Motor neuron (in vitro differentiated cells): ENCODE measurements at places on chromosomes 1 and 21.

- ATAC-seq: no peak
Observed at GRCh38 chr1:186456729-186457255, 4.1 kb downstream of the PDC start.

GRCh38 chr1:225977937-225978748, 21.0 kb downstream of the SDE2 start:
- ATAC-seq: no peak

DNA sequence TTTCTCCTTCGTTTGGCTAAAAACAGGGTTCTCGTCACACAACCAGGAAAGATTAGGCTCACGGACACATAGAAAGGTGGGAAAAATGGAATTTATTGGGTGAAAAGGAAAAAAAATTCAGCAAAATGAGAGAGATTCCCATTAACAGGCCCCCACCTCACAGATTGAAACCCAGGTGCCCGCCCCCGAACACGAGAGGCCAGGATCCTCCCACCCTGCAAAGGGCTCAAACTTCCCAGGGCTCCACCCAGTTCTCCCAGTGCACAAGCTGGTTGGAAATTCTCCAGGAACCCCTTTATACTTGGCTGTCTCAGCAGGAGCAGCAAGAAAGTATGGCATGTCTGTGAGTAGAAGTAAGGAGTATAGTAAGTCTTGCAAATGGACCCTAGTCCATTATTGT, 499.7 kb downstream of the RWDD3 start:
- no peak for ATAC-seq

DNA sequence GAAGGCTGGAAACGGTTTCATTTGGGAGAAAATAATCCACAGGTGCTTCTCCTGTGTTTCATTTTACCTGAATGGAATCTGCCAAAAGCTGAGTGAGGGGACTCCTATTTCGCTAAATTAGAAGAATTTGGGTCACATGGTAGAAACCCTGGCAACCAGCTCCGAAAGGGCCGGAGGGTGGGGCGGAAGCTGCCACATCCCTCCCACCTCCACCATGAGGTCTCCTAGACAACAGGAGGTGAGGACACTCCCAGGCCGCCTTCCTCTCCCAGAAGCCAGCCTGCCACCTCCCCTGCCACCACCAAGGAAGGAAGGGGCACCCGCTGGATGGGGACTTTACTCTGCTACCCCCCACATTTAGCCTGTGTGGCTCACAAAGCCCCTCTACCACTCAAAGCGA, 199.9 kb upstream of the ZC3H12A start:
- peak; percentile 47 for ATAC-seq

GRCh38 chr1:239422818-239423217, 36.5 kb downstream of the CHRM3 start:
- no peak for ATAC-seq

DNA sequence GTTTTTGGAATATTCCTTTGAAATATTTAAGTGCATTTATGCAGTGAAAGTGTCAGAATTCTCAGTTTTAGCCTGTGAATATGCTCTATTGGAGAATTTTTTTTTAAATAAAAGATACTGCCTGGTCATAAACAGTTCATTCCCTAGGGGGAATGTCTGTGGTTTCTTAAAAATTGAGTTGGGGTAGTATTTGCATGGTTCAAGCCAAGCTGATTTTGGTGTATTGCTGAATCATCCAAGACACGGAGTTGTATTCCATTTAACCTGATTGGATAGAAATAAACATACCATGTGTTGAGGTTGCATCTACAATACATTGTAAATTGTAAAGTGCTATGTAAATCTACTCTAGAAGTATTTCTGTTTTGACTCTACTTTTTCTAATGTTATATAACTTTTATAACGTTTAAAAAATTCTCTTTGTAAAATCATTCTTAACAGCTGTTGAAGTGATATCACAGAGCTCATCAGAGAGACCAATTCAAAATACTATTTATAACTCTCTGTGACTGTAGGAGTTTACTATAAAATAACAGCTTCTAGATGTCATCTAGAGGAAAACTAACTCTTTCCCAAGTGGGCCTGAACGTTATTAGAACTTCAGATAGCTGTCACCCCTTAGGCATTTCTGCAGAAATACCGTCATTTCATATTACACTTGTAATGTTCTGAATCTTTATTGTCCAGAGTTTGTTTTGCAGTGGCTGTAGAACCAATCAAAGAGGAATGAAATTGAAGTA, 199.1 kb downstream of the USP25 start:
- ATAC-seq: no peak

DNA sequence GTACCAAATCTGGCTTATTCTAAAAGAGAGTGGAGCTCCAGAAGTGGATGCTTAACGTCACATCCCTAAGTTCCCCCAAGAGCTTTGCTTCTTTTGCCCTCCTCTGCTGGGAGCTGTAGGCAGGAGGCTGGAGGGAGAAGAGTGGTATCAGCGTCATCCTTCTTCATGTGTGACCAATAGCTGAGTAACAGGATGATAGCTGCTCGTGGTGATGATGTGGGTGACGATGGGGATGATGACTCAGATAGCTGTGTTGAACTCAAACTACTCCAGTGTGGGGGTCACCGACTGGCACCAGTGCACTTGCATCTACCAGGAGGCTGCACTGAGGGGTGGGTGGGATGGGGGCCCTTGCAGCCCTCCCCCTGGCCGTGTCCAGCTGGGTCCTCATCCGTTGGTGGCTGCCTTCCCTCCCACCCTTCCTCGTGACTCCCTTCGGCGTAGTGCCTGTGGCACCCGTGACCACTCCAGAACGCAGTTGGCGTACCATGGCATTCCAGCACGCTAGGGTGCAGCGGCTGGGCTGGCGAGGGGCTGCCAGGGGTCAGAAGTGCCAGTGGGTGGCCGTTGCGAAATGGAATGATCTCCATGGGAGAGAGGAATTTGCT, 1.1 kb downstream of the IGFN1 start:
- no peak for ATAC-seq

DNA sequence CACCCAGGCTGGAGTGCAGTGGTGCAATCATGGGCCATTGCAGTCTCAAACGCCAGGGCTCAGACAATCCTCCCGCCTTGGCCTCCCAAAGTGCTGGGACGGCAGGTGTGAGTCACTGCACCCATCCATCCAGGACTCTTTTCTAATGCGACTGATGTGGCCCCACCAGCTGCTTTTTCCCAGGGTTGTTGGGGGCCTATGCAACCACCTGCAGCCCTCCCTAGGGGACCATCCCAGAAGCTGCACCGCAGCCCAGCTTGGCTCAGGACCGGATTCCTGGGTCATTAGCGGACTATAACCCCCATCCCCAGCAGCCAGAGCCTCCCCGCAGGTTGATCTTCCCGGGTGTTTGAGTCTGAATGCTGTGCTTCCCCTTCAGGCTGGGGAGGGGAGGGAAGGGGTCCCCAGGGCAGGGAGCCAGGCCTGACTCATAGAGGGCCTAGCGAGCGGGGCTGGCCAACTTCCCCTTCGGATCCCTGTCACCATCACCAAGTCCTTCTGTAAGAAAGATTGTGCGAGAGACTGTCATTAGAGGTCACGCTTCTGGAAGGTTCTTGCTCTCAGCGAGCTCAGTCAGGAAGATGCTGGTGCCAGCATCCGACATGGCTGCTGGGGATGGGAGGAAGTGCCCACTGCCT, 108.7 kb upstream of the ACTRT2 start:
- ATAC-seq: no peak

- ATAC-seq: no peak
Observed at GRCh38 chr1:168821434-168821833, 92.4 kb upstream of the DPT start.

DNA sequence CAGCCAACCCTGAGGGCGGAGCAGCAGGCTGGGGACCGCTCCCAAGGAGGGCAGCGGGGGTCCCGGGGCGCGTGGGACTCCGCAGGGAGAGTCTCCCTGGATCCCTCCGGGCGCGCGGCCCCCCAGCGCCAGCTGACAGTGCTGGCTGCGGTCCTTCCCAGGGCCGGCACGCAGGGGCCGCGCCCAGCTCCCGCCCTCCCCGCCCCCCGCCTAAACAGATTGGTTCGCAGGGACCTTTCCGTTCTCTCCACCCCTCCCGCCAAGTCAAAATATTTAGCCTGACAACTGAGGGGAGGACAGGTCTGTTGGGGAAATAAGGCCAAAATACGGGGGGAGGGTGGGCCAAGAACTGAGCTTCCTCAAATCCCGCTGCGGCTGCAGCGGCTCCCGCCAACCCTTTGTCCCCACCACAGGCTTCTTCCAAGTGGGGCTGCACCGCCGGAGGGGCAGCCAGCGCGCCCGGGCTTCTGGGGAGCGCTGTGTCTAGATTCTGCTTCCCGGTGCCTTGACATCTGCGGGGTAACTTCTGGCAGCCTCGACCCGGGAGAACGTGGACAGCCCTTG, at the start of gene INSRR:
INSRR (minus strand) TSS at position 159 of the 564 bp plus-strand sequence. CDS start 496 bp downstream, outside the sequence.
- ATAC-seq: peak; percentile 14

GRCh38 chr1:237235091-237235490, 193.1 kb downstream of the RYR2 start:
- no peak for ATAC-seq

GRCh38 chr1:235468004-235468403, 36.2 kb downstream of the B3GALNT2 start:
- ATAC-seq: no peak

DNA sequence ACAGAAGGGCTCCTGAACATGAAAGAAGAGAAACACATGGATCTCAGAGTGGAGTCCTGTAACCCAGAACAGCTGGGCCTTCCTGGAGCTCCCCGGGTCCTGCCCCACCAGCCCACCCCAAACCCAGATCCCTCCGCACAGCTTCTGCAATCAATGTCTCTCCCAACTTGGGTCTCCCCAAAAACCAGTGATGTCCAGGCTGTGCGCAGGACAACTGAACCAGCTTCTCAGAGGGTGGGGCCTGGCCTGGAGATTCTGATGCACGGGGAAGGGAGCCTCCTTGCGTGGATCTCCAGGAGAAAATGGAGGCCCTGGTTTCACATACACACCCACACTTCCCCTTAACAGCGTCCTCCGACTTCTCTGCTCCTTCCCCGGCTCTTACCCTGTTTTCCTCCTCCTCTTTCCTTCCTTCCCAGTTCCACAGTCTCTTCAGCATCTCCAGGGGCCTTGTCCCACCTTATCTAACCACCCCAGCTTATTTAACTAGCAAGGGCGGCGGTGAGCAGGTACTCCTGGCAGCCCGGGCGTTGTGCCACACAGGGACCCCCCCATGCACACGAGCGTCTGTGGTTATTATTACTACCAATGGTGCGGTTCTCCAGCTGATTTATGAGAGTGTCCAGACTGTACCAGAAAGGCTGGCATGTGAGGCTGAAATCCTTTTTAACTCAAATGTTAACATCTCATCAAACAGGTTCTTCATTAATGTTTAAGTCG, 11.2 kb upstream of the MX2 start:
- ATAC-seq: no peak

GRCh38 chr1:62131093-62131725, 63.4 kb upstream of the L1TD1 start:
- peak; percentile 88 for ATAC-seq

DNA sequence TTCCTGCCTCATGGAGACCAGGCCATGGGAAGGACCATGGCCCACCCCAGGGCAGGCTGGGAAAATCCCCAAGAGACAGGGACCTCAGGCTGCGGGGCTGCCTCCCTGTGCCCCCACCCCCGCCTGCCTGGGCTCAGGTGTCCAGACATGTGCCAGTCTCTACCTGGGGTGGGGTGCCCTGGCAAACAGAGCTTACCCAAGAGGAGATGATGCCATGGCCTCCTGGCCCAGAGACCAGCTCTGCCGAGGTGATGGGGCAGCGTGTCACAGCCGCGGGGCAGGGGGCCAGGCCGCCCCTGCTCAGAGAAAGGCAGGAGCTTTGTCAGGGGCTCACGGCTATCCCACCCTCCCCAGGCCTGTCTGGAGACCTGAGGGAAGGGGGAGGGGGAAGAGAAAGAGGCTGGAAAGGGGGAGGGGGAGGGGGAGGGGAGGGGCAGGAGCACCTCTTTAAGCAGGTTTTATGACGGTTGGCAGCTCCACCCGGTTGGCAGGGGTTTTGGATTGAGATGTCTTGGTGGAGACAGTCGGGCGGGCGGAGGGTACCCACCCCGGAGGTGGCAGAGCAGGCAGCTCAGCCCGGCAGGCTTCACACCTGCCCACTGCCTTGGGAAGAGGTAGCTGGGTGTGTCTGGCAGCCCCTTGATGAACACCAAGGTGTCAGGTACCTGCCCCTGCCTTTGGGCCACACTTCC, 101.5 kb upstream of the IFFO2 start:
- no peak for ATAC-seq

- ATAC-seq: peak; percentile 31
Observed at GRCh38 chr21:44547656-44548331, 3.5 kb downstream of the KRTAP10-2 start.

DNA sequence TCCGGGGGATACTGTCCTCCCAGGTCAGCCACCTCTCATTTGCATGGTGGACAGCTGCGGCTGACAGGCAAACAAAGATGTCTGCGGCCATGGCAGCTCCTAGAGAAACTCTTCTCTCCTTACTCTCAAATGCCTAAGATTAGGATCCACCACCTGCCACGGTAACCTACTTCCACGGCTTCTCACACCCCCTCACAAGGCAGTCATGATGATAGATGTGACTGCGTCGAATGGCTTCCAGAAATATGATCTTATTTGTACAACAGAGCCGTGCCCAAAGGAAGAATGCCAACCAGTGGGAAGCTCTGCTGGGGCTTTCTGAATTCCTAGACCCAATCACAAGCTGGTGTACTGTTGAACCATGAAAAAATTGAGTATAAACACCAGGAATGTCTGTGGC, 73.4 kb downstream of the BACE2 start:
- ATAC-seq: peak; percentile 20

DNA sequence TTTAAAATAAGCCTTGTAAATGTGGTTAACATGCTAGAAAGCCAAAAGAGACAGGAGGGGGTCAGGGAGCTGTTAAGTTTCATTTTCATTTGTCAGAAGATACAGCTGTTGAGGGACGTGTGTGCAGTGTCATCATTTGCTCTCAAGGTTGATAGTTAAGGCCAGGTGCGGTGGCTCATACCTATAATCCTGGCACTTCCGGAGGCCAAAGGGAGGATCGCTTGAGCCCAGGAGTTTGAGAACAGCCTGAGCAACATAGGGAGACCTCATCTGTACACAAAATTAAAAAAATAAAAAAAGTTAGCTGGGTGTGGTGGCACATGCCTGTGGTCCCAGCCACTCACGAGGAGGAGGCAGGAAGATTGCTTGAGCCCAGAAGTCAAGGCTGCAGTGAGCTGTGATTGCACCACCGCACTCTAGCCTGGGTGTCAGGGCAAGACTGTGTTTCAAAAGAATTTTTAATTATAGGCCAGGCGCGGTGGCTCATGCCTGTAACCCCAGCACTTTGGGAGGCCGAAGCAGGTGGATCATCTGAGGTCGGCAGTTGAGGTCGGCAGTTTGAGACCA, 22.7 kb downstream of the ZBTB8OS start:
- no peak for ATAC-seq

GRCh38 chr1:241172486-241172885, 184.5 kb downstream of the RGS7 start:
- ATAC-seq: no peak

DNA sequence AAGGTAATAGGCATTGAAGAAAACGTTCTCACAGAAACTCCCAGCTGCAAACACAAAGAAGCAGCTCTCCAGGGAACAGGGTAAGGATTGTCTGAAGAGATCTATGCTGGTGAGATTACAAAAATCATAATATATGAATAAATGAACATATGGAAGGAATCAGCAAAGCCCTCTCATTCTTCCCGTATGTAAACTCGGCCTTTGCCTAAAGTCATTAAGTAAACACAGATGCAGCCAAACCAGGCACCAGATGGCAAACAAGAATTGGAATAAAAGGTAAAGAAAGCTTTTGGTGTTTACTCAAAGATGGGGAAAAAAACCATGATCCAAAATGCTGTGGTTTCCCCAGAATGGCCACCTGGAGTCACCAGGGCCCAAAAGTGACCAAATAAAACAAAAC, 76.6 kb upstream of the HOOK1 start:
- ATAC-seq: peak; percentile 90

GRCh38 chr1:47635597-47635996, 197.8 kb downstream of the FOXD2 start:
- ATAC-seq: no peak

GRCh38 chr1:112510340-112510739, 1.6 kb downstream of the WNT2B start:
- no peak for ATAC-seq
